ENCODE measurements at places on chromosomes 4 and X. TPM values are rescaled to one million over a fixed set of nuclear protein-coding genes. Genes with fewer than 3 reads are reported as not detected.

Gene EPGN
- total RNA-seq: 0.26 TPM

Gene SERPINA7
- not detected for total RNA-seq

Gene RTL9
- 0.11 TPM for total RNA-seq

Gene TRMT2B
- 15.6 TPM for total RNA-seq

Gene F11
- total RNA-seq: not detected

Gene SRPK3
- total RNA-seq: 1.3 TPM

Gene ADAM29
- not detected for total RNA-seq

Gene CXCL11
- total RNA-seq: not detected

Gene SPP1
- not detected for total RNA-seq

Gene NLRP2B
- not detected for total RNA-seq

Gene USO1
- total RNA-seq: 94.9 TPM

Gene DDX53
- total RNA-seq: not detected

Gene GEMIN8
- 15.7 TPM for total RNA-seq

Gene MAOA
- 4.6 TPM for total RNA-seq

Gene GPR34
- not detected for total RNA-seq

Gene IL13RA2
- not detected for total RNA-seq

Gene PAPSS1
- 80.1 TPM for total RNA-seq

Gene IQCM
- total RNA-seq: not detected

Gene P2RY10
- total RNA-seq: not detected

Gene CT47B1
- not detected for total RNA-seq

Gene AREG
- total RNA-seq: 95.8 TPM

Gene TEX13C
- not detected for total RNA-seq

Gene GCNA
- total RNA-seq: 2.2 TPM

Gene CLCN3
- 32.9 TPM for total RNA-seq

Gene DMD
- total RNA-seq: 7.4 TPM

Gene PFKFB1
- not detected for total RNA-seq

Gene PGAM4
- not detected for total RNA-seq

Gene FSTL5
- total RNA-seq: not detected

Gene MOB1B
- total RNA-seq: 8.7 TPM

Gene USP38
- 16.4 TPM for total RNA-seq

Gene AFM
- total RNA-seq: not detected

Gene CHIC2
- 29.6 TPM for total RNA-seq
